ENCODE measurements at places on chromosomes 6 and 20.

DNA sequence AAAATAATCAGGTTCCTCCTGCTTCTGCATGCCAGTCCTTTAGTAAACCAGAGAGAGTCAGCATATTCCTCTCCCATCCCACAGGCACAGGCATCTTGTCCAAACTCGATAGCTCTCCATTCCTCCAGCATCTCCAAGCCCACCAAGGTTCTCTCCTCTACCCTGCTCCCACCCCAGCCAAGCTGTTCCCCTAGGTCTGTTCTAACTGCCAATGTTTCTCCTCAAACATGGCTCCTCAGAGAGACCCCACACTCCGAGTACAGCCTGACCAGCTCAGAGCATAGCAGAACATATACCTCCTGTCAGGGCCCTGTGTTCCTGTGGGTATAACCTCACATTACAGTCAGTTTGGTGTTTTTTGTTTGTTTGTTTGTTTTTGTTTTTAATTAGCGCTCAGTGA lies 177.8 kb downstream of the VEGFA start:
- DNase-seq = no peak

- no peak for DNase-seq
Observed at GRCh38 chr6:92201618-92202017, 1217.7 kb downstream of the EPHA7 start.

DNA sequence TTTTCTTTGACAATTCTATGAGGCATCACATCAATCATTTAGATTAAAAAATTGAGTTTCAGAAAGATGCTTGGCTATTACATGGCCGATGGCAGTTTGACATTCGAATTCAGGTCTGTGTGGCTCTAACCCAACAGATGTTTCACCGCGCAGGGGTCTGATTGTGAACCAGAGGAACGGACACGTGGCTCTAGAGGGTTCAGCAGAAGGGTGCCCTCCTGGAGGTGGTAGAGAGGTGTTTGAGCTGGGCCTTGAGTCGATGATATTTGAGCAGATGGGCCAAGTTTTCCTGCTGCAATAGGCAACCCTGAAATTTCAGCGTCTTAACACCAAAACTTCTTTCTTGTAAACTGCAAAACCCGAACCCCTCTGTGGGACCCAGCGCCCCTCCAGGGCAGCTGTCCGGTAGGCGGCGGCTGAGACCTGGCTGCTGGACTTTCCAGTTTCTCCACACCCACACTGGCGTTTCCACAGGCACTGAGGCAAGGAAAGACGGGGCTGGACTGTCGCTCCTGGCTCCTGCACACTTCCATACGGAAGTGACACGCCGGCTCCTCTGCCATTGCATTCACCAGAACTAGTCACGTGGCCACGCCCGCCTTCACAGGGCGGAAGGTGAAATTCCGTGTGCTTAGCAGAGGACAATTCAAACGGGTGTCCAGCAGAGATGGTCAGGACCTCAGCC lies 11.3 kb upstream of the AFDN start:
- peak; percentile 18 for DNase-seq

- DNase-seq = no peak
Observed at GRCh38 chr20:31644701-31645100, 7.0 kb downstream of the COX4I2 start.

- DNase-seq = no peak
Observed at GRCh38 chr6:132749111-132749510, 8.6 kb downstream of the VNN2 start.

GRCh38 chr6:31586008-31586407 lies at the start of gene LST1:
Gene LST1, plus strand, starts transcription at chr6:31586277. Its CDS starts 1,023 bp downstream, at chr6:31587300.
- no peak for DNase-seq

- peak; percentile 97 for DNase-seq
Observed at GRCh38 chr6:170279977-170280688, 10.7 kb downstream of the DLL1 start.

DNA sequence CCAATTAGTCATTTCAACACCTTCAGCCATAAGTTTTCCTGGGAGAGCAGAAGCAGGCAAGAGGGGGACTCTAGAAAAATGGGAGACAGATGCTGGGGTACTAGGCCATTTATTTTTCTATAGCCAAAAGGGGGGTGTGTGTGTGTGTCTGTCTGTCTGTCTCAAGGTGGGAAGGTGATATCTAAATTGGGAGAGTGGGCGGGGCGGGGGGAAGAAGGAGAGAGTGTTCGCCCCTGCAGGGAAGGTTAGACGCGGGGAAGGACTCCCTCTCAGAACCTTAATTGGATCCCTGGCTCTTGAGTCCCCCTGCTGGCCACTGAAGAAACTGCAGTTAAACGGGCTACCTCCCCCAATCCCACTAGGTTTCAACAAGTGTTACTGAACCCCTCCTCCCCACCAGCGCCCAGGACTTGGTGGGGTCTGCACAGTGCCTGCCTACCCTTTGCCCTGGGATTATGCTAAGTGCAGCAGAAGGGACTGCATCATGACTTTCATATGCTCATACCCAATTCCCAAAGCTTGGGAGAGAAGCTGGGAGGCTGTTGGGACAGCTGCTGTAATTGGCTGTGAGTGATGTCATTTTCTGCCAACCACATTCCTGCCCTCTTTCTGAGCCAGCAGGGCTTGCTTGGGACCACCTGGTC lies 45.8 kb downstream of the FOXP4 start:
- peak; percentile 21 for DNase-seq

GRCh38 chr20:63471002-63471716 lies 1.3 kb downstream of the KCNQ2 start:
- no peak for DNase-seq

DNA sequence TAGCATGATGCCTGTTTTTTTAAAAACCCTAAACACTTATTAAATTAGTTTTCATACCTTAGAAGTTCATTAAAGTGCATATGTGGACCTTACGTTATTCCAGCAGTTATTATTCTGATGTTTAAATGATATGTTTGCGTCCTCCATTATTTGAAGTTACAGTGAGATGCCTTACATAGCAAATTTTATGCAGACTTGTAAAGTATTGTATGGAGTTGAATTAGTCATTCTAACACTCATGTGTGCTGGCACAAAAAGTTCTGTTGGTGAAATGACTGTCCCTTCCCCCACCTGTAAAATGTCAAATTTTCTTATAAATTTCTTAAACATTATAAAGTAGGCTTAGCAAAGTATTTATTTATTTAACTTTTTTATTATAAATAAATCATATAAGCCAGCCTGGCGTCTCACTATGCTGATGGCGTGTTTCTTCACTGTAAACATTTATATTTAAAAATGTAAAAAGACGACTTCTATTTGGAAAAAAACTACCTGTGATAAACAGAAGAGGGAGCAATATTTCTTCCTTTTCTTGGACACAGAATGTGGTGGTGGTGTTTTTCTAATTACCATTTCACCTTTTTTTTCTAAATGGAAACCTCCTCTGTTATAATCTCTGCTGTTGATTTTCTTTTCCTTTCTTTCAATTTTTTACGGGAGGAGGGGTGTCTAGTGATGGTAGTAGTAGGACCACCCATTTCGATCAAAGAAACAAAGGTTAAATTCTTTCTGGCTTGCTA lies 155.4 kb downstream of the RFPL4B start:
- no peak for DNase-seq

DNA sequence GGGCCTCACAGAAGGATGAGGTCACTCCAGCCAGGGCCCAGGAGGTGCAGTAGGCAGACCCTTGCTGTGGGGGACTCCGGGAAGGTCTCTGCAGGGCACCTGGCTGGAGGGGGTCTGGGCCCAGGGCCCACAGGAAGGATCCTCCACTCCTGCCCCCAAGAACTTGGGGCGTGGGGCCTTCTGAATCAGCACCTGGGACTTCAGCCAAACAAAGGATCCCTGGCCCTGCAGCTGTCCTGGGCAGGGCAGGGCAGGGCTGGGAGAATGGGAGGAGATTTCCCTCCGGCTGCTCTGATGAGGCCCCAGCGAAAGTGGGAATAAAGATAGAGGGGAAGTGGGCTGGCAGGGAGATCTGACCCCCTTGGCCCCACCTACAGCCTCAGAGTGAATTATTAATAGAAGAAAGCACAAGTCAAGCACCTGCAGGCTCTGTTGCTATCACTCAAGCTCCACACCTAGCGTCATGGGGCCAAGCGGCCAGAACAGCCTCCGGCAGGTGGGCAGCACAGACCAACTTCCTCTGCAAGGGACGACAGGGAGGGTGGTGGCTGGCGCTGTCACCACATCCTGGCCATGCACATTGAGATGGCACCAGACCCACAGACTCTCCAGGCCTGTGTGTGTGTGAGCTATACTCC lies 61.6 kb upstream of the MRPS10 start:
- DNase-seq = no peak

DNA sequence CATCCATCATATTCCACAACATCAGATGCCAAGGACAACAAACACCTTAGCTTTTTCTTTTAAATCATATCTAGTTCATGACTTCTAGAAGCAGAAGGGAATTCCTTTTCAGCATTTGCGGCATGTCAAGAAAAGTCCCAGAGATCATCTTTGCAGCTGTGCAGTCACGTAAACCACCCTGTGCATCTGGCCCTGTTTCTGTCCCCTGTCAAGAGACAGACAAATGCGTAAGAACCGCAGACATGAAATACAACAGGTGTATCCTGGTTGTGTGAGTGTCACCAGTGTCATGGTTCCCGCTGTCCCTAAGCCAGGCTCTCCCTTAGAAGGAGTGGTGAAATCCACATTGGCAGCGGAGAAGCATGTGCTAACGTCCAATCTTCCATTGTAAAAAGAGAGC lies 28.1 kb downstream of the LY86 start:
- no peak for DNase-seq

- no peak for DNase-seq
Observed at GRCh38 chr6:135901774-135902524, 50.4 kb downstream of the PDE7B start.

DNA sequence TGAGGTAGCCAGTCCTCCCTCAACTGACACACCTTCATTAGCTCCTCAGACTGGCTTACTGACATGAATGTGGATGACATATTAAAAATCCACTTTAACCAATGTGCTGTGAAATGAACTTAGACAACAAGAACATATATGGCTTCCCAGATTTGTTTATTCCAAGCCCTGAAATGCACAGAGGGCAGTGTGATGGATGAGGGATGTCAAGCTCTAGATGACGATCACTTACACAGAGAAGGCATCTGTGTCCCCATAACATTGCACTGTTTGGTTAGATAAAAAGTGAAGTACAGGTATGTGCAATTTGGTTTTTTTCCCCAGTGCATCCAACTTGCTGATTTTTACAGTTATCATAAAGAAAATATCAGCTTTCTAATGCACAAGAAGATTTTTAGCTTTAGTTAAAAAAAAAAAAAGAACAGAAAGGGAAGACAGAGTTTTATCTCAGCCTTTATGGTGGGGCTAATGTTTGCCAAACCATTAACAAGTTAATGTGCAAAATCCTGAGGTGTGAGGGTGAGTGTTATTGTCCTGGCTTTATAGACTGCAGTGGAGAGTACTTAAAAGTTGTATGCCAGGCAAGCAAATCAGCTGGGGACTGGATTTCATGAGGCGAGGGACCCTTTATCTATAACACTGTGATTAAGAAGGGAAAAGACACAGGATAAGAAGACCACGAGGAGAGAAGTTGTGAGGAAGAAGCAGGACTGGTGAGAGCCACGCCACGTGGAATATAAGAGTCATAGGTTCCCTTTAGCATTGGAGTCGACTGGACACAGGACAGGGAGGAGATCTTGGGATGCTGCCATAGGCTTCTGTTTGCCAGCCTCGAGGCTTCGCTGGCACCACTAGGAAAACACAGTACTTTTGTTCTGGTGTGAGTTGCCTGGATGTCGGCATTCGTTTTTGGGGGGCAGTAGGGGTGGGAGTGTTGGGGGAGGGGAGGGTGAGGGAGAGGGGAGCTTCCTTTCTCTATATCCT lies 90.0 kb upstream of the BACH2 start:
- no peak for DNase-seq

- DNase-seq = peak; percentile 66
Observed at GRCh38 chr6:56370561-56371211, 123.3 kb upstream of the COL21A1 start.

DNA sequence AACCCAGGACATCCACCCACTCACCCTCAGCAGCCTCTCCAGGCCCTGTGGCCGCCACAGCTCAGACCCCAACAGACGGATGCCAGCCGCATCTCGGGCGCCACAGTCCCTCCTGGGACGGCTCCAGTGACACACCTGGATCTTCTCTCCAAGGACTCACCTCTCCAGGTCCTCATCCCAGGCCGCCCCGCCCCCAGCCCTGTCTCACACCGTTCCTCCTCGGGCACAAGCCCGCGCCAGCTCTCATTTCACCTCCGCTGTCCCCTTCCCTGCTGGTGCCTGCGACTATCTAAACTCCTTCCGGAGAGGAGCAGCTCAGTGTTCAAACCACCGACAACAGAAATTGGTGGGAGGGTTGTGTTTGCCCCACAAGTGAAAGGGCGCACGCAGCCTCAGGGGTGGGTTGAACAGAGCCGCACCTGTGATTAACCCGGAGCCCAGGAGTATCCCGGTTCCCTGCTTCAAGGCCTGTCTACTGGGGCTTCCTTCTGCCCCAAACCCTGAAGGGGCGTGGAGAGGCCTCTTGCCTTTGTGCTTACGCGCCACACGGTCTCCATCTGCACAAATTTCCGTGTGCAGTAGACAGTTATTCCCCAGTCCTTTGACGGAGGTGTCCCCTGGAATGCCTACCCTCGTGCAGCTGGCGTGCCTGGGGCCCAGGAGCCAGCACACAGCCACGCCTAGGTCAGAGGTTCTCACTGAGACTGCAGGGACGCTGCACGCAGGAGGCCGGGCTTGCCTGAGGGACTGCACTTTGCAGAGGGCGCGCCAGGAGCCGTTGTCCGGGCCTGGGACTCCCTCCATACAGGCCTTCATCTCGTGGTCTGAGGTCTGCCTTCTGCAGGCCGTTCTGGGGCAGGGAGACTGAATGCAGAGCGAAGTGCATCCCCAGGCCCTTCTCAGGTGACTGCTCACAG lies 232.7 kb downstream of the DLL1 start:
- DNase-seq = no peak
